PC-3 (cell line): ENCODE measurements at places on chromosomes 12 and 14. TPM values are rescaled to one million over a fixed set of nuclear protein-coding genes. Genes with fewer than 3 reads are reported as not detected.

The SLC8B1 gene
- total RNA-seq: 34.1 and 50.2 TPM in 2 replicates

The ASCL1 gene
- total RNA-seq: not detected in 2 replicates

The RIMBP2 gene
- not detected in 2 replicates for total RNA-seq

DNA sequence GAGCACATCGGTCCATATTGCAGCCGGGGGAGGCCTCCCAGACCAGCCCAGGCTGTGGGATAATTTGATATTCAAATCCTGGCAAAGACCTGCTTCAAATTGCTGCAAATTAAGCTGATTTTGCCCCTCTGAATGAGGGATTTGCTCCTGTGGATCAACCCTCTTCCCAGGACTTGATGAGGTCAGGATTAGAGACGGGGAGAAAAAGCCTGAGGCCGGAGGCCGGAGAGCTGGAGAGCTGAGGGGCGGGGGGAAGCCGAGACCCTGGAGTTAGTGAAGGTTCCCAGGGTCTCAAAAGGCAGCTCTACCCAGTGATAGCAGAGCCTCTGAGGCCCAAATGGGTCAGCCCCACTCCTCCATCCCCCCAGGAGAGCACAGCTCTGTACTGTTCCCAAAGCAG is 17.5 kb upstream of the VSX2 start:
- no peak overlapping the region for H3K27ac ChIP-seq
- peaks cover 3% of the 10 kb centered on the region; the same call in 1 of the 2 replicates for H3K4me1 ChIP-seq
- H3K27me3 ChIP-seq: no peaks in the 10 kb centered on the region
- H3K36me3 ChIP-seq: no peaks in the 10 kb centered on the region
- DNase-seq: no peak

DNA sequence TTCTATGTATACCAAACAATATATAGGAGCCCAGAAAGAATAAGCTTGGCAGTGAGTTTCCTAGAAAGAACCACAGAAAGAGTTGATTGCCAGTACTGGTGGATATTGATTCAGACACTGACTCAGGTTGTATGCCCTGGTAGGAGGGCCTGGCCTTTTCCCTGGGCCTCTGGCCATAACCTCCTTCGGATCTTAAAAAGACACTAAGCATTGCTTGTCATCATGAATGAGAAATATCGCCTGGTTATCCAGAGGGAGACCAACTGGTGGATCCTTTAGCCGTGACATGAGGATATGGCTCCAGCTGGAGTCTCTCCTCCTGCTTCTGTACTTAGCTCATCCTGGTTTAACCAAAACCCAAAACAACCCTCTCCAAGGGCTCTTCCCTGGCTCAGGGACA is 231.5 kb downstream of the MSRB3 start:
- H3K27ac ChIP-seq: no peak overlapping the region
- no peaks in the 10 kb centered on the region for H3K36me3 ChIP-seq
- no peaks in the 10 kb centered on the region for H3K27me3 ChIP-seq
- no peak for DNase-seq
- peaks cover 6% of the 10 kb centered on the region for H3K4me1 ChIP-seq

- H3K27ac ChIP-seq: no peak within 1 kb of the TSS
- no peaks in the 10 kb centered on the region for H3K27me3 ChIP-seq
- no peak for DNase-seq
- no peaks in the 10 kb centered on the region; the same call in 1 of the 2 replicates for H3K4me1 ChIP-seq
These were observed at the start of gene ST8SIA1 for GRCh38 chr12:22334410-22335100. Gene ST8SIA1, minus strand, starts transcription at chr12:22334707. Its CDS starts 475 bp downstream, at chr12:22334232.

DNA sequence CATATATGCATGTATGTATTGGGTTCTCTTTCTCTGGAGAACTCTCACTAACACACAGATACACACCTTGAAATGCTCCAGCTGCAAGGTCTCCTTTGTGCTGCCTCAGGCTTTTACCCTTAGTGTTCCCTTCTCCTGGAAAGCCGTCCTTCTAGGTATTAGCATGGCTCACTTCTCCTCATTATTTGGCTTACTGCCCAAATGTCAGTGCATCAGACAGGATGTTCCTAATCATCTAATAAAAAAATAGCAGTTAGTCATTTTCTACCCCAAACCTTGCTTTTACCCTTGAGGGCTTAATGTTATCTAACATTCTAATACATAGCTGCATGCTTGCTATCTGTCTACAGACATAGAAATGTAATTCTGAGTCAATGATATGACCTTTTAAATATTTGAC is 109.0 kb upstream of the SLC16A7 start:
- no peak overlapping the region for H3K4me3 ChIP-seq
- H3K27ac ChIP-seq: no peak overlapping the region
- H3K4me1 ChIP-seq: no peaks in the 10 kb centered on the region
- H3K36me3 ChIP-seq: no peaks in the 10 kb centered on the region
- no peaks in the 10 kb centered on the region for H3K27me3 ChIP-seq

GRCh38 chr14:104184911-104185499 is 46.6 kb downstream of the KIF26A start:
- H3K27me3 ChIP-seq: no peaks in the 10 kb centered on the region; the same call in 1 of the 2 replicates
- no peak overlapping the region for H3K4me3 ChIP-seq
- H3K36me3 ChIP-seq: no peaks in the 10 kb centered on the region
- H3K4me1 ChIP-seq: peaks cover 3% of the 10 kb centered on the region; the same call in 1 of the 2 replicates
- peak; percentile 58 for DNase-seq

DNA sequence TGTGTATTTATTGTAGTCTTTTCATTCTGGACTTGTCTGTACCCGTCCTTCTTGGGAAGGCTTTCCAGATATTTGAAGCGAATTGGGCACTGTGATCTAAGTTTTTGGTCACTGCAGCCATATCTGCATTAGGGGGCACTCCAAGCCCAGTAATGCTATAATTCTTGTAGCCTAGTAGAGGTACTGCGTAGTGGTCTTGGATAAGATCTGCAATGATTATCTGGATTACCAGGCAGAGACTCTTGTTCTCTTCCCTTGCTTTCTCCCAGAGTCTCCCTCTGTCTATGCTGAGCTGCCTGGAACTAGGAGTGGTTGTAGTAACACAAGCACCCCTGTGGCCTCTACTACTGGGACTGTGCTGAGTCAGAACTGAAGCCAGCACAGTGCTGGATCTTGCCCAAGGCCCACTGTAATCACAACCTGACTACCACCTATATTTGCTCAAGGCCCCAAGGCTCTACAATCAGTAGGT is 30.0 kb downstream of the SLC38A2 start:
- peaks cover 13% of the 10 kb centered on the region for H3K4me1 ChIP-seq
- H3K4me3 ChIP-seq: no peak overlapping the region
- no peaks in the 10 kb centered on the region for H3K36me3 ChIP-seq
- peak; percentile 73 for DNase-seq
- H3K27ac ChIP-seq: peak overlapping the region; percentile 43
- H3K27me3 ChIP-seq: no peaks in the 10 kb centered on the region

GRCh38 chr12:12069821-12070548 is 754 bp upstream of the BCL2L14 start:
- DNase-seq: no peak
- no peak overlapping the region for H3K4me3 ChIP-seq
- H3K4me1 ChIP-seq: peaks cover 6% of the 10 kb centered on the region; the same call in 1 of the 2 replicates
- no peaks in the 10 kb centered on the region for H3K36me3 ChIP-seq

The TAS2R50 gene
- total RNA-seq: 0.29 and 1.5 TPM in 2 replicates

The SMIM41 gene
- total RNA-seq: not detected in 2 replicates

DNA sequence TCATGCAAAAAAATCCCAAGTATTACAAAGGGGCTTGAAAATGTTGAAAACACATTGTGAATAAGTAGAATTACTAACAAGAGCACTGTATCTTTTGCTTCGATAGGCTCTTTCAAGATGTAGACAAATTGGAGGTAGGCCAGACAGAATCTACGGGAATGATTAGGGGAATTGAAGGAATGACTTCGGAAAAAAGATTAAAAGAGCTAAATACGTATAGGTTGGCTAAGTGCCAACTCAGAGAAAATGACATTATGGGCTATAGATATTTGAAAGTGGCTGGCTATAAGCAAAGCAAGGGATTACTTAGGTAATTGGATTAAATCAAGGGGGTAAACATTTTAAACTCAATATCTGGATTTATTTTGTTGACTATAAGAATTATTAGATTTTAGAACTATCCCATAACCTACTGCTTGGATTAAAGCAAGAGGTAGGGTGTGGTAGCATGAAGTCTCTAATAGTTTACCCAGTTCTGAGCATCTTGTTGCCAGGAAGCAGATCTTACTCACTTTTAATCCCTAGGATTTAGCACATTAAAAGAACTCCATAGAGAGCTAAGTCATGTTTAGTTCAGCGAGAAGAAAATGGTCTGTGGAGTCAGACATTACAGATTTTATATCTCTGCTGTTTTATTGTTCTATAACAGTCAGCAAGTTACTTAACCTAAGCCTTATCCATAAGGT is 489.8 kb downstream of the DIO2 start:
- DNase-seq: no peak
- no peaks in the 10 kb centered on the region for H3K4me1 ChIP-seq
- H3K36me3 ChIP-seq: no peaks in the 10 kb centered on the region

GRCh38 chr12:97502600-97502999 is 40.0 kb downstream of the RMST start:
- DNase-seq: no peak
- no peak overlapping the region for H3K4me3 ChIP-seq
- H3K36me3 ChIP-seq: no peaks in the 10 kb centered on the region
- no peak overlapping the region for H3K27ac ChIP-seq

GRCh38 chr14:88955455-88955854 is 131.0 kb downstream of the TTC8 start:
- no peak for DNase-seq
- H3K4me3 ChIP-seq: no peak overlapping the region
- no peaks in the 10 kb centered on the region for H3K36me3 ChIP-seq
- no peaks in the 10 kb centered on the region for H3K27me3 ChIP-seq
- H3K4me1 ChIP-seq: no peaks in the 10 kb centered on the region
- H3K27ac ChIP-seq: no peak overlapping the region

DNA sequence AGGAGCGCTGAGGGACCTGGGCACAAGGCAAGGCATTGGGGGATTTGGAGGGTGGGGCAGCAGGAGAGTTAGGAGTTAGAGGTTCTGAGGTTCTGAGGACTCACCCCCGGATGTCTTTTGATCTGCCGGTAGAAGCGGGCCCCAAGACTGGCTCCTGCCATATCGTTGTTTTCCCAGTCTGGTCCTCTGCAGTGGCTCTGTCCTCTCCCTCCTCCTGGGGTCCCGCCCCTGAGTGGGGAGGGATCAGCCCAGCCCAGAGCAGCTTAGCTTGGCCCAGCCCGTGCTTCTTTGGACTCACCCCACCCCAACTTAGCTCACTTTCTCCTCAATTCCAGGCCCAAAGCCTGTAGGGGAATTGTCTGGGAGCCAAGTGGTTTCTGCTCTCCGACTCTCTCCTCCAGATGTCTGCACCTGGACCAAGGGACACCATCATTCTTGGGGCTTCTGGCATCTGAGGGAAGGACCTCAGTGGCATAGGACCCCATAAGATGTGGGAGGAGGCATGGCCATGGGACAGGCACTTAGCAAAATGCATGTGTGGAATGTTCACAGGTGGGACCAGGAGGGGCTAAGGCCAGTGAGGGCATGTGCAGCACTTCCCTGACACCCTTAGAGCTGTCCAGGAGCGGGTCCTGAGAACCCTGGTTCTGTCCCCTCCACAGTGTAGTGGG is 7.5 kb downstream of the SHMT2 start:
- no peak overlapping the region for H3K27ac ChIP-seq
- H3K27me3 ChIP-seq: peaks cover 9% of the 10 kb centered on the region
- no peak overlapping the region for H3K4me3 ChIP-seq

The VPS33A gene
- total RNA-seq: 22.2 and 40.8 TPM in 2 replicates

DNA sequence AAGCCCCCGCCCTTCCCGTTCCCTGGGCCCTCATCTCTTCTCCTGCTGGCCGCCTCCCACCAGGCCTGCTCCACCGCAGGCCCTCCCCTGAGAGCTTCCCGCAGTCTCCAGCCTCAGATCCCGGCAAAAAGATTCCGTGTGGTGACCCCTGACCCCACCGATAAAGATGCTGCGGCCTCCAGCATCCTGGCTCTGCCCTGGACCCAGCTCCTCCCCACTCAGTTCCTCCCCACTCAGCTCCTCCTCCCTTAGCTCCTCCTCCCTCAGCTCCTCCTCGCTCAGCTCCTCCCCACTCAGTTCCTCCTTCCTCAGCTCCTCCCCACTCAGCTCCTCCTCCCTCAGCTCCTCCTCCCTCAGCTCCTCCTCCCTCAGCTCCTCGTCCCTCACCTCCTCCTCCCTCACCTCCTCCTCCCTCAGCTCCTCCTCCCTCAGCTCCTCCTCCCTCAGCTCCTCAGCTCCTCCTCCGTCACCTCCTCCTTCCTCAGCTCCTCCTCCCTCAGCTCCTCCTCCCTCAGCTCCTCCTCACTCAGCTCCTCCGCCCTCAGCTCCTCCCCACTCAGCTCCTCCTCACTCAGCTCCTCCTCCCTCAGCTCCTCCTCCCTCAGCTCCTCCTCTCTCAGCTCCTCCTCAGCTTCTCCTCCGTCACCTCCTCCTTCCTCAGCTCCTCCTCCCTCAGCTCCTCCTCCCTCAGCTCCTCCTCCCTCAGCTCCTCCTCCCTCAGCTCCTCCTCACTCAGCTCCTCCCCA is 17.0 kb downstream of the NOC4L start:
- peak; percentile 66 for DNase-seq
- no peak overlapping the region for H3K4me3 ChIP-seq
- no peaks in the 10 kb centered on the region for H3K27me3 ChIP-seq
- peaks cover 20% of the 10 kb centered on the region; the same call in 1 of the 2 replicates for H3K4me1 ChIP-seq
- H3K27ac ChIP-seq: no peak overlapping the region

The PZP gene
- total RNA-seq: not detected in 2 replicates

The RCOR1 gene
- 22.2 and 23.4 TPM in 2 replicates for total RNA-seq

The RD3L gene
- total RNA-seq: not detected in 2 replicates

- H3K27me3 ChIP-seq: peaks cover 22% of the 10 kb centered on the region
- no peak for DNase-seq
- H3K36me3 ChIP-seq: no peaks in the 10 kb centered on the region
- no peak overlapping the region for H3K4me3 ChIP-seq
- H3K27ac ChIP-seq: no peak overlapping the region
- H3K4me1 ChIP-seq: no peaks in the 10 kb centered on the region
These were observed 16.2 kb upstream of the PCNX1 start for GRCh38 chr14:70890826-70891659.

- peaks cover 12% of the 10 kb centered on the region for H3K4me1 ChIP-seq
- H3K27me3 ChIP-seq: no peaks in the 10 kb centered on the region
- no peaks in the 10 kb centered on the region for H3K36me3 ChIP-seq
- H3K27ac ChIP-seq: no peak within 1 kb of the TSS
- H3K4me3 ChIP-seq: peak within 1 kb of the TSS; percentile 86
These were observed at the start of gene CLMN for GRCh38 chr14:95319312-95320077. Gene CLMN, minus strand, starts transcription at chr14:95319908. Its CDS starts 116 bp downstream, at chr14:95319792.

The CCDC177 gene
- not detected in 2 replicates for total RNA-seq

The ST8SIA1 gene
- not detected in 2 replicates for total RNA-seq

- H3K27me3 ChIP-seq: peaks cover 94% of the 10 kb centered on the region
- no peaks in the 10 kb centered on the region for H3K4me1 ChIP-seq
- no peak for DNase-seq
- H3K36me3 ChIP-seq: no peaks in the 10 kb centered on the region
These were observed 28.9 kb downstream of the BCL11B start for GRCh38 chr14:99242816-99243721.

GRCh38 chr14:76134231-76134630 is 17.5 kb upstream of the GPATCH2L start:
- no peak overlapping the region for H3K4me3 ChIP-seq
- no peak for DNase-seq
- no peak overlapping the region for H3K27ac ChIP-seq
- H3K36me3 ChIP-seq: no peaks in the 10 kb centered on the region

DNA sequence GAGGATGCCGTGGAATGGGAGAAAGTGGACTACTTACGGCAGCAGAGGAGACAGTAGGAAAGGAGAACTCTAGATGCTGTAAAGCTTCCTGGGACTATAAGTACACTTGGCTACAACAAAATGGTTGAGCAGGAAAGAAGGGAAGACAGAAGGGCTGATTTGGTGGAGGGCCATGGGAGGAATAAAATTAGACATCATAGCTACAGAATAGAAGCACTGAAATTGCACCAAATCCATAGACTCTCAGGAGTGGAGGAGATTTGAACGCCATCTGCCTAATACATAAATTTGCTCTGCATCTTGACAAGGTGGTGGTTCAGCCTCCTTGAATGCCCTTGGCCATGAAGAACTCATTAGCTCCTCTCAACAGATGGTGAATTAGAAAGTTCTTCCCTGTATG is 16.3 kb upstream of the DCP1B start:
- H3K27me3 ChIP-seq: peaks cover 84% of the 10 kb centered on the region
- H3K4me3 ChIP-seq: no peak overlapping the region
- DNase-seq: no peak
- no peaks in the 10 kb centered on the region for H3K4me1 ChIP-seq

The IAPP gene
- not detected in 2 replicates for total RNA-seq
